H9 (cell line): ENCODE measurements at places on chromosomes 4 and X. TPM values are rescaled to one million over a fixed set of nuclear protein-coding genes. Genes with fewer than 3 reads are reported as not detected.

GAGE12F gene
- total RNA-seq = not detected in 2 replicates

MBNL3 gene
- 2.4 and 2.6 TPM in 2 replicates for total RNA-seq

EBP gene
- 117 and 124 TPM in 2 replicates for total RNA-seq

CXCL11 gene
- total RNA-seq = not detected in 2 replicates

DNA sequence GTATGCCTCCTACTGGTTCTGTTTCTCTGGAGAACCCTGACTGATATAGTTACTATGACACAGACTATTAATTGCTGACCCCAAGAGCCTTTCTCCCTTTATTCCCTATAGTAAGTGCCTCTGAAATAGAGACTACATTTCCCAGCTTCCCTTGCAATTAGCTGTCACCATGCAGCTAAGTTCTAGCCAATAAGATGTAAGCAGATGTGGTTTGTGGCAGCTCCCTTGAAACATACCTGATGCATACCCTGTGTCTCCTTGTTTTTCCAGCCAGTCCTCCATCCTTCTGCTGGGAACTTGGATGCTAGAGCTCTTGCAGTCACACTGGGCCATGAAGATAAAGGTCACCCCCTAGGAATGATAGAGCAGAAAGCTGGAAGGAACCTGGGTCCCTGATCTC lies 9.7 kb upstream of the TMEM165 start:
- no peak overlapping the region for H3K4me3 ChIP-seq
- no peaks in the 10 kb centered on the region for H3K27me3 ChIP-seq
- DNase-seq = peak; percentile 52
- H3K36me3 ChIP-seq = no peaks in the 10 kb centered on the region

DNA sequence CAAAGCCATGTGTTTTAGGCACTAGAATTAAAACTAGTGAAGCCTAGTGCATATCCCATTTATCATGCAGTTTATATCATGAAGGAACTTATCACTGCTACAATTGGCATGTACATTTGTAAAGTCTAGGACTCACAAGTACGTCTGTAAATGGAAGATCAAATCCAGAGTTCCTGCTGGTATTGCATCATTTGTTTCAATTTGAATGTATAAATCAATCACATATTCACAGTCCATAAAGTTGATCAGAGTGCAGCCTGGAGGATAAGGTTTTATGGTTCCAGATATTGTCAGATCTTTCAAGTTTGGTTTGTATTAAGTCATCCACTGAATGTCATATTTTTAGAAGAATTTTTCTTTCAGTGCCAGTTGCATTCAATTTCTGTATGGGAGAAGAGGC lies 32.6 kb upstream of the PDE5A start:
- 0 out of 2 replicates have a peak, but pooled peaks cover 2% of the 10 kb centered on the region for H3K4me1 ChIP-seq
- H3K27ac ChIP-seq = no peak overlapping the region
- H3K27me3 ChIP-seq = no peaks in the 10 kb centered on the region
- H3K4me3 ChIP-seq = no peak overlapping the region
- no peaks in the 10 kb centered on the region for H3K36me3 ChIP-seq

GRCh38 chrX:5031792-5032191 lies 1196.9 kb downstream of the NLGN4X start:
- H3K27ac ChIP-seq = no peak overlapping the region
- H3K4me1 ChIP-seq = no peaks in the 10 kb centered on the region
- H3K4me3 ChIP-seq = no peak overlapping the region
- H3K36me3 ChIP-seq = no peaks in the 10 kb centered on the region; the same call in 1 of the 3 replicates
- no peaks in the 10 kb centered on the region for H3K27me3 ChIP-seq

DNA sequence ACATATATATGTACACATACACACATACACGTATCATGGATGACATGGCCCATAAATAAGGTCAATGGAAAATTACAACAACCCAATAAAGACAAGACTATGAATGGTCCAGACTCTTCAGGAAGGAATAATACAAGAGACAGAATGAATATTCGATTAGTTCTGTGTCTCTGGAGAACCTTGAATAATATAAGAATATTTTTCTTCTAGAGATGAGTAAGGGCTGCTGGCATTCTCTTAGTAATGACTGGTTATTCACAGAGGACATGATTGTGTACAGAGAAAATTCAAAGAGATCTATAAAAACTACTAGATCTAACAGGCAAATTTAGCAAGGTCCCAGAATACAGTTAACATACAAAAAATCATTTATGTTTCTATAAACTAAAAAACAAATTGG lies 23.3 kb downstream of the SPIN4 start:
- H3K27me3 ChIP-seq = no peaks in the 10 kb centered on the region
- H3K4me3 ChIP-seq = no peak overlapping the region
- no peaks in the 10 kb centered on the region for H3K4me1 ChIP-seq

- H3K36me3 ChIP-seq = no peaks in the 10 kb centered on the region
- H3K4me3 ChIP-seq = no peak overlapping the region
- DNase-seq = no peak
- H3K4me1 ChIP-seq = peaks cover 3% of the 10 kb centered on the region; the same call in 1 of the 2 replicates
- H3K27ac ChIP-seq = no peak overlapping the region
- H3K27me3 ChIP-seq = no peaks in the 10 kb centered on the region
Measured at GRCh38 chrX:13009273-13009672, 34.4 kb downstream of the TMSB4X start.

DNA sequence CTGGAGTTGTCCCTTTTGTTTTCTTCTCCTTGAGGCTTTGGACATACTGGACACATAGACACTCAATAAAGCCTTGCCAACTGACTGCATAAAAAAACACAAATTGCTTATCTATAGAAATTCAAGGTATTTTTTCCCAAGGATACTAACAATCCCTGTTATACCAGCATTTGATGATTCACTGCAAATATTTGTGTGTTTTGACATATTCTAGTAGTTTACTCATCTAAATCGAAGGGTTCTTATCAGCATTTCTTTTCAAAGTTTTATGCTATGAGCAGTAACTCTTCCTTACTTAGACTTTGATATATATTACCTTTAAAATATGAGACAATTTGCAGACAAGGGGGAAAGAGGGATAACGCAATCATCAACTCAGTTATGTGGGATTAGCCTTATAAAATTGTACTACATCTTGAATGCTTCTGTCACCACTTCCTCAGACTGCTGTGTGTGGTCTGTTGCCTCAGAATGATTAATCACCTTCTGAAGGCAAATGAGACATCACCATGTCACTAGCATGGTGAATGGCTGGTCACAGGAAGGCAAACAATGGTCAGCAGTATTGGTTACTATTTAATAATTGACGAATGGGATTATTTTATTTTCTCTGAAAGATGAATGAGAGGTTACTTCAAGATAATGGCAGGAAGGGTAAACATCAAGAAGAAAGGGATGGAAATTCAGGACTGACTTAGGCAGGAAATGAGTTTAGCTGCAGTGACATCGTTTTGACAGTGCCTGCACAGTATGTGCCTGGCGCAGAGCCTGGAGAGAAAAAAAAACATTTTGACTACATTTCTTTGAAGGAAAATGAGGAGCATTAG lies 544.3 kb upstream of the CNKSR2 start:
- no peak overlapping the region for H3K4me3 ChIP-seq
- no peaks in the 10 kb centered on the region for H3K27me3 ChIP-seq
- H3K36me3 ChIP-seq = peaks cover 1% of the 10 kb centered on the region; the same call in 1 of the 3 replicates
- H3K27ac ChIP-seq = no peak overlapping the region
